Activated naive CD4-positive, alpha-beta T cell treated with anti-CD3 and anti-CD28 coated beads for 36 hours (primary cell): ENCODE measurements at places on chromosomes 7 and 10. TPM values are rescaled to one million over a fixed set of nuclear protein-coding genes. Genes with fewer than 3 reads are reported as not detected.
A peak's percentile ranks its signal among the peaks of the same experiment; 100 is the strongest.

The SVIL gene
- total RNA-seq = 8.3 TPM

The TAS2R5 gene
- total RNA-seq = 0.95 TPM

The SFXN2 gene
- 8.7 TPM for total RNA-seq

The GNAT3 gene
- not detected for total RNA-seq

- DNase-seq = no peak
- no peaks in the 10 kb centered on the region for H3K27me3 ChIP-seq
- peak overlapping the region; percentile 39 for H3K4me3 ChIP-seq
- H3K36me3 ChIP-seq = peaks cover 53% of the 10 kb centered on the region
Observed at GRCh38 chr10:21702633-21703111, 168.6 kb downstream of the MLLT10 start.

DNA sequence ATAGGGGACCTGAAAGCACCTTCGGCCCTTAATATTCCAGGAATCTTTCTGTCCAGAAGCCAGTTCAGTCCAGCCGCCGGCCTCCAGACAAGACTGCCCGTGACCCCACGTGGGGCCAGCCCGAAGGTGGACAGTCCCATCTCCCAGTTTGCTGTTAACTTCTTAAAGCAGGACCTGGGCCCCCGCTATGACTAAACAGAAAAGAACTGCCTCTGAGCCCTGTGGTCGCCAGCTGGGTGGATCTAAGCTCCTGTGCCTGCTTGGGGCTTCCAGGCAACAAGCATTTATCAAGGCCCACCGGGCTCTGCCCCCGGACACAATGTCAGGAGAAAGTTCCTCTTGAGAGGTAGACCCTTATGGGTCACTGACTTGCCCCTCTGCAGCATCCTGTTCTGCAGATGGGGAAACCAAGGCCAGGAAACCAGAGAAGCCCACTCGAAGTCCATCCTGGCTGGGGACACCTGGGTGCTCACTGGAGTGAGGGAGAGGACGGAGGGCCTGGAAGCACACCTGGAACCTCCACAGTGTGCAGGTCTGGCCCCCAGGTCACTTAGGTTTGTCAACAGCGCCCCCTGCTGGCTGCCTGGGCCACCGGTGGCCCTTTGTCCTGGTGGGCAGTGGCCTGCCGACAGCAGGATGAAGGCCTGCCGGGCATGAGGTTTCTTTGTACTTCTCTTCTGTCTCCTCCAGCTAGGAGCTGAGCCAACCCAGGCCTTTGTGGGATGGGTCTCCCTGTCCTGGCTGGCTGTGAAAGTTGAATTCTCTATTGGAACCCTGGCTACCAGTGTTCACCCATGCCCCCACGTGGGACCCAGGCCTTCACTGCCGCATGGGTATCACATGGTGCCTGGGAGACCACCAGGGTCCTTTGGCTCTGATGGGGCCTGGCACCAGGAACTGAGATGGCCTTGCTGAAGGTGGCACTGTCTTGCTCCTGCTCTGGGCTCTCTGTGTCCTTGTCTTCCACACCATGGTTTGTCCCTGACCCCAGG, 128.0 kb downstream of the ZMIZ1 start:
- H3K27ac ChIP-seq = no peak overlapping the region
- H3K36me3 ChIP-seq = no peaks in the 10 kb centered on the region
- H3K27me3 ChIP-seq = no peaks in the 10 kb centered on the region
- no peak overlapping the region for H3K4me3 ChIP-seq
- peak; percentile 78 for DNase-seq

DNA sequence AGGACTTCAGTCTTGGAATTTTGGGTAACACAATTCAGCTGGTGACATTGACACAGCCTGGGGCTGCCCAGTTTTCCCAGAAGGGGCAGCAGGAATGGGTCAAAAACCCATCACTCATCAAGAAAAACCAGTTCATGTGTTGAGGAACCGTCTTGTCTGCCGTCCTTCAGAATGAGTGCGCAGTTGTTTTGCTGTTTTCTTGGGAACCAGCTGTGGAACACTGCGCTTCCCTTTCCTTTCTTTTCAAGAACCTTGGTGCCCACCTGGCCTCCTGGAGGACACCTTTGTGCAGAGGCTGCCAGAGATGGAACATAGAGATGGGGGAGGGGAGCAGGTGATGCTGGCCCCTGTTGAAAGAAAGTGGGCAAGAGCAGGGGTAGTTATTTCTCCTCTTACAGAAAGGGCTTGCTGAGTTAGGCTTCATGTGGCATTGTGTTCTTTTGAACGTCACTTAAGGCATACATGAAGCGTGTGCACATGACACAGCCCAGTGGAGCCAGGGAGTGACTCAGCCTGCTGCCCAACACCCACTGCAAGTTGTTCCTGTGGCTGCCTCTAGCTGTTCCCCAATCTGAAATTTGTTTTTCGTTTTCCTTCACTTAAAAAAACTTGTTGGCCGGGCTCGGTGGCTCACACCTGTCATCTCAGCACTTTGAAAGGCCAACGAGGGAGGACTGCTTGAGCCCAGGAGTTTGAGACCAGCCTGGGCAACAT, 87.4 kb upstream of the TNS3 start:
- no peak overlapping the region for H3K4me3 ChIP-seq
- no peak for DNase-seq
- no peaks in the 10 kb centered on the region for H3K4me1 ChIP-seq
- no peaks in the 10 kb centered on the region for H3K27me3 ChIP-seq
- H3K36me3 ChIP-seq = no peaks in the 10 kb centered on the region
- H3K27ac ChIP-seq = no peak overlapping the region

- H3K27me3 ChIP-seq = no peaks in the 10 kb centered on the region
- DNase-seq = no peak
- no peaks in the 10 kb centered on the region for H3K4me1 ChIP-seq
Observed at GRCh38 chr7:80002865-80003264, 131.8 kb upstream of the GNAI1 start.

DNA sequence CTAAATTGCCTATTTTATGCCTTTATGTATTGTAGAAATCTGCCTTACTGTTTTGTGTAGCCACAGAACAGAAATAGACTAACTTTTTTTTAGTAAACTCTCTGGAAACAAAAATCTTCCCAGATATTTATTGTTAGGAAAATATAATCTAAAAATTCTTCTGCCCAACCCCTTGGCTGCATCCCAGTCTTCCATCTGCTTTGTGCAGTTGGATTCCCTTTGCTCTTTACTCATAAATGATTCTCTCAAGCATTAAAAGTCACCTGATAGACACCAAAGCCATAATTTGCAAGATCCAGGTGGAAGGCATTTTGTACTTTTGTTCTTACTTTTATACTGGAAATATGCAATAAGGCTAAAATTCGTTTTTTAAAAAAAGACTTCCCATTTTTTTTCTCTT, 6.1 kb upstream of the CAV2 start:
- H3K27me3 ChIP-seq = peaks cover 27% of the 10 kb centered on the region
- H3K36me3 ChIP-seq = no peaks in the 10 kb centered on the region
- DNase-seq = no peak
- no peak overlapping the region for H3K27ac ChIP-seq
- H3K4me3 ChIP-seq = no peak overlapping the region
- H3K4me1 ChIP-seq = no peaks in the 10 kb centered on the region

DNA sequence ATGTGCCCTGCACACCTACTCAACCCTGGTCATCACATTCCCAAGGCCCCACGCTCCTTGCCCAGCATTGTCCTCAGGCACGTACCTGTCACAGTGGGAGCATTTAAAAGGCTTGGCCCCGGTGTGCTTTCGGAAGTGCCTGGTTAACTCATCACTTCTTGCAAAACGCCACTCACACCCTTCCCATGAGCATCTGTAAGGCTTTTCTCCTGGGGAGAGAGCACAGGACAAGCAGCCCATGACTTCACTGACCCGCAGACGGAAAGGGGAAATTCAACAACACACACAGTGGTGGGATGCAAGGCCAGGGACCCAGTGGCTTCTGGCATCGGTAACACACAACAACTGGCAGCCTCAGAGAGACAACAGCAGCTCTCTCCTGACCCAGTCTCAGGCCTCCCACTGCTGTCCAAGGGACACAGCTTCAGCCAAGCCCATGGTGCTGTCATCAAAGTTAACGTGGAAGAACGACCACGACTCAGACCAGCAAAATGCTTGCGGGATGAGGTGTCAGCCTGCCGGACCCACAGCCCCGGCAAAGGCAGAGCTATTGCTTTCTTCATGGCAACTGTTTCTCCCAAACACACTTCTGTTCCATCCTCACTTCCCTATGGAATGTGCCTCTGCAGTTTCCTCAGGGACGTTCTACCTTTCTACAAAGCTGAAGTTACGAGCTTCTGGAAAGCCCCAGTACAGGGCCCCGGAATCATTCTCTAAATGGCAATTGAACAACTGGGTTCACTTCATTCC, 4.8 kb downstream of the KLF6 start:
- DNase-seq = no peak
- H3K27ac ChIP-seq = peak overlapping the region; percentile 74
- peaks cover 71% of the 10 kb centered on the region for H3K4me1 ChIP-seq

DNA sequence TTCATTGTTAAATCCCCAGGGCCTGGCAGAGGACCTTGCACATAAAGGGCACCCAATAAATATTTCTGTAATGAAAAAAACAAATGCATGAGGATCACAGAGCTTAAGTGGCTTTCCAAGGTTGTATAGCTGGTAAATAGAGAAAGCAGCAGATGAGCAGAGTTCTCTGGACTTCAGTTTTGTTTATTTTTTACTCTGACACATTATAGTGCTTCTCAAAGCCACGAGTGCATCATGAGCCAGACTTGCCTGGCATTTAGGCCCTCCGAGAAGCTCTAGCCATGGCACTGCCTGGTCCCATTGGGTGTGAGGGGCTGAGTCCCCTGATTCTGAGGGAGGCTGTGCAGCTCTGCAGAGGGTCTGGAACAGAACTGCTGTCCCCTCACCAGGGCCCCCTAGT, 87.2 kb upstream of the ZNF32 start:
- H3K36me3 ChIP-seq = peaks cover 2% of the 10 kb centered on the region
- DNase-seq = no peak
- peaks cover 5% of the 10 kb centered on the region for H3K4me1 ChIP-seq
- peaks cover 1% of the 10 kb centered on the region for H3K27me3 ChIP-seq
- no peak overlapping the region for H3K27ac ChIP-seq
- H3K4me3 ChIP-seq = no peak overlapping the region

GRCh38 chr7:111535142-111535870, 27.0 kb downstream of the IMMP2L start:
- no peak for DNase-seq
- H3K27me3 ChIP-seq = no peaks in the 10 kb centered on the region
- H3K36me3 ChIP-seq = peaks cover 8% of the 10 kb centered on the region
- no peaks in the 10 kb centered on the region for H3K4me1 ChIP-seq
- H3K4me3 ChIP-seq = no peak overlapping the region

DNA sequence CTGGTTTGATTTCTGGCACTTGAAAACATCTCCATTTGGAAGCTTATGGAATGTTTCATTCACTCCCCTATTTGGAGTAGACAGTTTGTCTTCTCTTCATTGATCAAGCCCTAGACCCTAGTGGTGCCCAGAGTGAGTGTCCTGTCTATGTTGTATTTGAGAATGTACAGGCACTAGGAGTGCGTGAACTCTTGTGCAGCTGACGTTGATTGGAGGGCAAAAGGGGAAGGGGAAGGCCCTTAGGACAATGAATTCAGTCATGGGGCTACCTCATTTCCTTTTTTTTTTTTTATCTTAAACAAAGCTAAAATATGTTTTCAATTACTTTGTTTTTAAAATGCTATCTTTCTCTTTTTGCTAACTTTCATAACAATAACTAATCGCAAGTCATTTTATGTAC, 66.5 kb downstream of the ADD3 start:
- peak overlapping the region; percentile 70 for H3K27ac ChIP-seq
- H3K4me1 ChIP-seq = peaks cover 83% of the 10 kb centered on the region
- H3K27me3 ChIP-seq = no peaks in the 10 kb centered on the region
- peak; percentile 66 for DNase-seq

GRCh38 chr7:132255898-132256297, 320.4 kb downstream of the PLXNA4 start:
- DNase-seq = no peak
- H3K4me3 ChIP-seq = no peak overlapping the region
- H3K36me3 ChIP-seq = no peaks in the 10 kb centered on the region
- H3K27ac ChIP-seq = no peak overlapping the region
- H3K27me3 ChIP-seq = peaks cover 15% of the 10 kb centered on the region

DNA sequence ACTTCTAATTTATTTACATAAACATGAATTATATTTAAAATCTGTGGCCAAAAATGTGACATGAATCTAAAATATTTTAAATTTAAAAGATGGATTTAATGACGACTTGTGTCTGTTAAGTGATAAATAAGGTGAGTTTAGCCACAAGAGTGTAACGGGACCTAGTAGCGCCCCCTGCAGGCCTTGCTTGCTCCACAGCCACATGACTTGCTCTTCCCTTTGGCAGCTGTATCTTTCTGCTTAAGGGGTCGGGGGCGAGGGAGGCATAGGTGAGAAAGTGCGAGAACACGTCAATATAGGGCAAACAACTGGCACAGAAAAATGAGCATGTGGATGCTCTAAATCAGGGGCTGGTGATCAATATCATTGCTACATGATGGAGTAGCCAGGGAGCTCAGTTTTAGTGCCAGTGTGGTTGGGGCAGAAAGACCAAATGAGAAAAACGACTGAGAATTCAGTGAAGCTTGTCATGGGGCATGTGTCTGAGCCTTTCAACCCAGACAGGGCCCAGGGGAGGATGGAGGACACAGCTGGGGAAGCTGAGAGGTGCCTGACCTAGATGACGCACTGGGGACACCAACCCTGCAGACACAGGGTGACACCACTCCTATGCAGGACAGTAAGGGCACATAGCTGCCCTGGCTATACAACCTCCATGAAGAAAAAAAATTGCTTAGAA, 49.8 kb downstream of the PAXIP1 start:
- no peak overlapping the region for H3K4me3 ChIP-seq
- no peaks in the 10 kb centered on the region for H3K4me1 ChIP-seq
- no peak overlapping the region for H3K27ac ChIP-seq
- peak; percentile 80 for DNase-seq
- H3K27me3 ChIP-seq = no peaks in the 10 kb centered on the region

DNA sequence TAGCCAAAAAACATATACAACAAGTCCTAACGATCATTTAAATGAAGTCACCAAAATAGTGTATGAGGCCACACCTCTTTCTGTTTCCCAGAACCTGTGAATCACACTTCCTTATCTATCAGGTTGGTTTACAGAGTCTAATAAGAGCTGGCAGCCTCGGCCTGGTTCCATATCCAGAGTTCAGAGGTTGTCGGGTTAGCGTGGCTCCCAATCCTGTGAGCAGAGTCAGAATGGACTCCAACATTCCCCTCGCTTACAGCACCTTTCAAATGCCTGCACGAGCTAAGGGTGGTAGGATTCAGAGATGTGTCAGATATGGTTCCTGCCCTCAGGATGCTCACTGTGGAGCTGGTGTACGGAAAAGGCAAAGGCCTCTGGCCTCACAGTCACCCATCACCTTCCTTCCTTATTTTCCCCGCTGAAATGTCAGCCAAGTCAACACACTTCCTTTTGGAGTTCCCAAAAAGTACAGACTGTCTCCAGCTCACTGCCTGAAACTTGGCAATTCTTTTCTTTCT, 6.0 kb downstream of the IL15RA start:
- DNase-seq = peak; percentile 53
- H3K4me1 ChIP-seq = peaks cover 41% of the 10 kb centered on the region
- H3K27me3 ChIP-seq = no peaks in the 10 kb centered on the region
- peaks cover 2% of the 10 kb centered on the region for H3K36me3 ChIP-seq
- no peak overlapping the region for H3K4me3 ChIP-seq

- DNase-seq = no peak
- H3K4me1 ChIP-seq = peaks cover 39% of the 10 kb centered on the region
- no peaks in the 10 kb centered on the region for H3K27me3 ChIP-seq
- peaks cover 8% of the 10 kb centered on the region for H3K36me3 ChIP-seq
Observed at GRCh38 chr7:157473051-157473569, 136.3 kb downstream of the DNAJB6 start.
